Endothelial cell (in vitro differentiated cells): ENCODE measurements at places on chromosomes 2 and 18. TPM values are rescaled to one million over a fixed set of nuclear protein-coding genes. Genes with fewer than 3 reads are reported as not detected.

RBKS gene
- 2.0 TPM for total RNA-seq

TACR1 gene
- 1.0 TPM for total RNA-seq

SFT2D3 gene
- total RNA-seq, result 4.9 TPM

GCKR gene
- total RNA-seq, result 0.59 TPM

CEP68 gene
- 63.3 TPM for total RNA-seq

KLHL41 gene
- total RNA-seq, result 0.10 TPM

CLEC4F gene
- 0.23 TPM for total RNA-seq

ZNF385B gene
- total RNA-seq, result 0.49 TPM

CYP27C1 gene
- total RNA-seq, result 6.4 TPM

DNA sequence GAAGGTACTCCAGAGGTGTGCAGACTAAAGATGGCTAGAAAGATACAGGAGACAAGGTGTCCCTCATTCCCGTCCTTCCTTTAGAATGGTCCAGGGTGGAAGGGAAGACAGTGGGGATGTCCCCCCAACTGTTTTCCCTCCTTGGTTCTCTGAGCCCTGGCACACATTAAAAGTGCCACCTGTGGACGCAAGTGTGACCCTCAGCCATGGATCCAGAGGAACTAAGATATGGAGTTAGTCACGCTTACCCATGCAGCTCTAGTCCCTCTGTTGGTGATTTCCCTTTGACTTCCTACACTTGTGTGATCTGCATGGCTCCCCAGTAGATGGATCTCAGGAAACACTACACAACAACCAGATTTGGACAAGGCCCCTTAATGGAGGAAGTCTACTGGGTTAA is 113.1 kb upstream of the SRD5A2 start:
- no peak for DNase-seq

DNA sequence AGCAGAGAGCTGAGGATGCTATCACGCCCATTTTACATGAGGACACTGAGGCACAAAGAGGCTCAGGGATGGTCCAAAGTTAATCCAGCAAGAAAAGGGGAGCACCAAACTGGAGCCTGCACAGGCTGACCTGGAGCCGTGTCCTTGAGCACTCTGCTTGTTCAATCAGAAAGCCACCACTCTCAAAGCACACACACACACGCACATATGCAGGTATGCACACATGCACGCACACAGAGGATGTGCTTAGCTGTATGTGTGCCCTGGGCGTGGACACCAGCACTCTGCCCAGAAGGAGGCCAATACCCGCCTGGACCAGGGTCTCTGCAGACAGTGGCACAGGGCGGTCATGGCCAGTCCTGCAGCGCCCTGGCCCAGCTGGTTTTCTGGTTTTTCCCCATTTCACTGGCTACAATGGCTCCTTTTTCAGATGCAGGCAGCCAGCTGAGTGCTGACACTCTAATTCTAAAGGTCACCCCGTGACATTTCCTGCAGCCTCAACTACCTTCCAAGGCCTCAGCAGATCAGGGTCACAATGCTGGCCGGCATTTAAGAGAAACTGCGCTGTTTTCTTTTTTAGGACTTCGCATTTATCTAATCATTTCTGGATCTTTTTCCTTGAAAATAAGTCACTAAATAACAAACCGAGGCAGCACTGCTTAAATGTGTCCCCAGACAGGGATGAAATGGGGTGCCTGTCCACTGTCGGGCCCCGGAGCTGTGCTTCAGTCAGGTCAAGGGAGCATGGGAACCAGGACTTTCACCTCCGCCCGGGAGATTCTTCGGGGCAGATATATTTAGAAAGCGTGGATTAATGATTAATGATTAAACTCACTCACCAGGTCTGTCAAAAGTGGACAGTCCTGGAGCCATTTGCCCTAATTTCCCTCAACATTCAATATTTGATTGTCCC is 104.5 kb downstream of the HDAC4 start:
- DNase-seq, result no peak

GRCh38 chr2:67904566-67904965 is 158.2 kb downstream of the C1D start:
- DNase-seq, result no peak

DNA sequence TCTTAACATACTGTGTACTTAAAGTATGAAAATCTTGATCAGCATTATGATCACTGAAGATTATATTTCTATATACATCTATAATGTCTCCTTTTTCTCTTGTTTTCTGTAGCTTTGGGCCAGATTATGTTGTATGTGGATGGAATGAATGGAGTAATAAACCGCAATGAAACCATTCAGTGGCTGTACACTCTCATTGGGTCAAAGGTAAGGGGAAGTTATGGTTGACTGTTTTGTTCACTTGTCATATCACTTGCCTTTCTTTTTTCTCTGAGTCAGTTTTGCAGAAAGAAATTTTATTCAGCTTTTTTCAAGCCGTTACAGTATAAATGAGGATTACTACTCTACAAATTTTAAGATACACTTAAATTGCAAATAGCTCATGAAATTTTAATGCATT is 252.5 kb downstream of the TPGS2 start:
- DNase-seq, result no peak

- no peak for DNase-seq
Measured at GRCh38 chr2:84996909-84997308, 25.9 kb downstream of the KCMF1 start.

GRCh38 chr2:29567906-29568520 is 353.4 kb downstream of the ALK start:
- DNase-seq, result no peak

DNA sequence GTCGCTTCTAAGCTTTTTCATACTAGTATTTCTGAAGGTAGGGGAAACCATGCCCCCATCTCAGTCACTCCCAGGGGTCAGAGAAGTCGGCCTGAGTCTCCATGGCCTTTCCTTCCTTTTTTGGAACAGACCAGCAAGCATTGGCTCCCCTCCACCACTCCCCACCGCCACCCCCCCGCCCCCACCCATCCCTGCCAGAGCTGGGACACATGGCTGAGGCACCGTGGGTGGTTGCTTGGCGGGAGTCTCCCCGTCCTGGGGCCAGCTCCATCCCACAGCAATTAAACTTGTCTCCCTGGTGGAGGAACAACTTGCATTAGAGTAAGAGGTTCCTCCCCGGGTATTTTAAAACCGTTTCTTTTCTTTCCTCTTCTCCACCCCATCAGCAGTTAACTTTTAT is 100.8 kb upstream of the TFPI start:
- DNase-seq, result no peak

DNA sequence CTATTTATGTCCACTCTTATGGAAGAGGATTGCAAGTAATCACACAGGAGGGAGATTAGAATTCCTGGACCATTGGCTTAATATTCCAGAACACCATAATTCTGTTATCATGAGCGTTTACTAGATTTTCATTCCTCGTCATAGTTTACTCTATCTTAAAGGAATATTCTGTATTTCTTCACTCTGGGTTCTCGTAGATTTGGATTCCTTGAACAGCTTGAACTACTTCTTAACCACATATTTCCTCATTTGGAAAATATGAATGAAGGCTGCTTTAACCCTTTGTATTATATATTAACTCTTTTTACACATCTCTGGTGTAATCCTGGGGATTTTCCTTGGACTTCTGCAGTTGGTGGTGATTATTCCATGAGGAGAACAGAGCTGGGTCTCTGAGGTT is 46.3 kb upstream of the CCBE1 start:
- no peak for DNase-seq

DNA sequence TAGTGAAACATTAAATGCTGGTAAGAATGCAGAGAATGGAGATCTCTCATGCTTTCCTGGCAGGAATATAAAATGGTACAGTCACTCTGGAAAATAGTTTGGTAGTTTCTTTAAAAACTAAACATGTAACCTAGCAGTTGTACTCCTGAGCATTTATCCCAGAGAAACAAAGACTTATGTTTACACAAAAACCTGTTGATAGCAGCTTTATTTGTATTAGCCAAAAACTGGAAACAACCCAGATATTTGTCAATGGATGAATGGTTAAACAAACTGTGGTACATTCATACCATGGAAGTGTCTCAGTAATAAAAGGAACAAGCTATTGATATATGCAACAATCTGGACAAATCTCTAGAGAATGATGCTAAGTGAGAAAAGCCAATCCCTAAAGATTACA is 81.7 kb upstream of the CTAGE1 start:
- DNase-seq, result no peak
